ENCODE measurements at places on chromosomes 11 and 22. TPM values are rescaled to one million over a fixed set of nuclear protein-coding genes. Genes with fewer than 3 reads are reported as not detected.

Gene MS4A4E
- not detected for polyA plus RNA-seq

Gene QSER1
- 8.5 TPM for polyA plus RNA-seq

Gene PDE3B
- polyA plus RNA-seq: not detected

Gene CCND1
- polyA plus RNA-seq: 124 TPM

Gene MS4A3
- not detected for polyA plus RNA-seq

Gene GGTLC2
- not detected for polyA plus RNA-seq

Gene OR51E2
- polyA plus RNA-seq: not detected

Gene GRIA4
- not detected for polyA plus RNA-seq

Gene GAL
- 2.6 TPM for polyA plus RNA-seq

Gene SEPTIN5
- 2.2 TPM for polyA plus RNA-seq

Gene POU2AF3
- polyA plus RNA-seq: not detected

Gene TMEM45B
- polyA plus RNA-seq: 2.6 TPM

Gene APOA4
- polyA plus RNA-seq: not detected

Gene NLRP6
- polyA plus RNA-seq: not detected

Gene SSTR3
- polyA plus RNA-seq: not detected

Gene LRRC10B
- polyA plus RNA-seq: not detected

Gene CLMP
- polyA plus RNA-seq: 3.1 TPM

Gene SYT9
- polyA plus RNA-seq: not detected

Gene E2F8
- 2.0 TPM for polyA plus RNA-seq

Gene SHANK3
- polyA plus RNA-seq: 1.8 TPM

Gene P2RX3
- not detected for polyA plus RNA-seq

Gene TSPAN32
- polyA plus RNA-seq: not detected

Gene MYBPC3
- not detected for polyA plus RNA-seq

Data from keratinocyte (primary cell).